ENCODE measurements at places on chromosomes 1 and 21.

DNA sequence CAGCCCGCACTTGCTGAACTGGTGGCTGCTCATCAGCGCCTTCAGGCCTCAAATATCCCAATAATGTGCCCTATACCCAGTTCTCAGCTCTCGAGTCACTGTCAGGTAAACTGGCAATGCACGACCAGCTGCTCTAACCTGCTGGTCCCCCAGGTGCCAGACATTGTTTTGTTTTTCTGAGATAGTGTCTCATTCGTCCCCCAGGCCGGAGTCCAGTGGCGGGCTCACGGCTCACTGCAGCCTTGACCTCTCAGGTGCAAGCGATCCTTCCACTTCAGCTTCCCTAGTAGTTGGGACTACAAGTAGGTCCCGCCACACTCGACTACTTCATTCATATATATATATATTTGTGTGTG, 1.0 kb upstream of the NADK start:
- no peak for DNase-seq

DNA sequence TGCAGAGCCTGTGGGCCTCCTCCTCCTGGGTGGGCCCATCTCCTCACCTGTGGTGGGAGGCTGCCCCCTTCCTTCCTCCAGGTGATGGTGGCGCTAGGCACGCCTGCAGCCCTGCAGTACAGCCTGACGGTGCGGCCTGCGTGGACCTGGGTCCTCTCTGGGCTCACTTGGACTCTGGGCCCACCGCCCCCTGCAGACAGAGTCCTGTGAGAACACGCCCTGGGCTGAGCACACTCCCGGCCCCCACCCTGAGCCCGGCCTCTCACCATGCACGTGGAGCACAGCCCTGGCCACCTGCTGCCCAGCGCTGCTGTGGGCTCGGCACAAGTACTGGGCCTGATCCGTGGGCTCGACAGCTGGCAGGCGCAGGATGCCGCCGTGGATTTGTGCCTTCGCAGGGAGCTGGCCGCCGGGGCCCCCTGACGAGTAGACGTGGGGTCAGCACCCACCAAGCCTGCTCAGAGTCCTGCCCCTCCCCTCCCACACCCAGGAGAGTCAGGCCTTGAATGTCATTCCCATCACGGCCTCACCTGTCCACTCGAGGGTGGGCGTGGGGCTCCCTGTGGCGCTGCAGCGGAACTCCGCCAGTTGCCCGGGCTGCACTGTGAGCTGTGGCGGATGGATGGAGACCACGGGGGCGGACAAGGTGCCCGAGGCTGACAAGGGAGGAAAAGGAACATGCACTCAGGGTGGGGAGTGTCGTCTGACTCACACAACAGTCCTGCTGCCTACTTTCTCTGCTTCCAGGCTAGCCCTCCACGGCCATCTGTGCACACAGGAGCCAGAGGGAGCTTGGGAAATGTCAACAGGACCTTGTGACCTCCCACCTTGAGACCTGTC, 43.4 kb downstream of the LDLRAD2 start:
- no peak for DNase-seq

GRCh38 chr1:183000167-183000962, 22.9 kb upstream of the LAMC1 start:
- DNase-seq: no peak

DNA sequence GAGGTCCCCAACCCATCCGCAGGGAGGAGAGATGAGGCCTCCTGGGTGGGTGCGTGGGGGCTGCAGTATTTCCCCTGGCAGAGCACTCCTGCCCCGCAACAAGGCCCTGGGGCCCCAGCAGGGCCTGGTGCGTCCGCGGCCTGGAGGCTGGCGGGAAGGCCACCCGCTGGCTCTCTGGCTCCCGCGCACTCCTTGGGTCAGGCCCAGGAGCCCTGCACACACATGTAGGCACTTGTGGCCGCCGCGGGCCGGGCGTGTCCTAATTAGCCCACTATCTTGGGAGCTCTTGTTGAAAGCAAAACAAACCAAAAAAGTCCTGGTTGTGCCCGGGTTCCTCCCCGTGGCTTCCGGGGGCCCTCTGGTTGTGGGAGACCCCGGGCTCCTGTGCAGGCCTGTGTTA, 49.7 kb upstream of the CCDC27 start:
- DNase-seq: no peak

DNA sequence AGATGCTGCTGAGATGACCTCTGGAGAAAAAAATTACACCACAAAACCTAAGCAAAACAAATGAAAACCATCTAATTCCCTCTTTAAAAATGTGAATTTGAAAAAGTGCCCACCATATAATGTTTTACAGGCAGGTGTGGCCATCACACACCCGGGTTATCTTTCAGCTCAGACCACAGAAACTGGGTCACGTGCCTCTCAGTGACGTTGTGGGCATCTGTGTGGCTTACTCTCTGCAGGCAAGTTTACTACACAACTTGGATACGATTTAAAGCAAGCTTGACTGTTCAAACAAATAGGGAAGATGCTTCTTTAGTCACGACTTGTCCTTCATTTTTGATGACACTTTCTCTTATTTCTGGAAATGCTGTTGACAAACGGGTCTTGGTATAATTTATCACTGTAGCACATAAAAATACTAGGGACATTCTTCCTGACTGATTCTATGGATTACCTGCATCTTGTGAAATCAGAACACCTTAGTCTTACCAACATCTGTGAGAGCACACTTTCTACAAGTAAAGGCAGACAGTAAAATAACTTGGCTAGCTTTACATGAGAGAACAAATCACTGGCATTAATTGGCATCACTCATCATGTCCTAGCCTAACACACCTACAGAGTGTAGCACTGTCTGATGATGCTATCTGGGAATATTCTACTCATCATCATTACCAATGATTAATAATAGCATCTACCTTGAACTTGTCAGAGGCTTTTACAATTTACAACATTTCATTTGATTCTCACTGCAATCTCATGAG, 89.3 kb upstream of the EDEM3 start:
- DNase-seq: no peak

DNA sequence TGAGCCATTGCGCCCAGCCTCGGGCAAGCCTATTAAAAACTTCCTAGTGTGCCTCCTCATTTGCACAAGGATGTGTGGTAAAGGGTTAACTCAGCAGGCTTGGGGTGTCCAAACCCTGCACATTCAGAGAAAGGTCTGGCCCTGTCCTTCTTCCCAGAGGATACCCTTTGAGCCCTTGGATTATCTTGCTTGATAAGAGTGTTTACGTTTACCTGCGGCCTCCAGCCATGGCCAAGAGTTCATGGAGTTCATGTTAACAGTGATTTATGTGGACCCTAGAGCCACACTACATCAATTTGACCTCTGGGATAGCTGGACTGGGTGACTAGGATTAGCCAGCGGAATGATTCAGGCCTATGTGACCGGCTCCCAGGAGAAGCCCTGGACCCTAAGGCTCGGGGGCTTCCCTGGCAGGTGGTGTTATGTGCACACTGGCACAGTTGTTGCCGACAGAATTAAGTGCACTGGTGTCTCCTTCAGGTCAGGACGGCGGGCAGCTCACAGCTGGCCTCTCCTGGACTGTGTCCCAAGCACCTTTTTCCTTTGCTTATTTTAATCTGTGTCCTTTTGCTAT, 7.7 kb upstream of the TCP10L start:
- no peak for DNase-seq

DNA sequence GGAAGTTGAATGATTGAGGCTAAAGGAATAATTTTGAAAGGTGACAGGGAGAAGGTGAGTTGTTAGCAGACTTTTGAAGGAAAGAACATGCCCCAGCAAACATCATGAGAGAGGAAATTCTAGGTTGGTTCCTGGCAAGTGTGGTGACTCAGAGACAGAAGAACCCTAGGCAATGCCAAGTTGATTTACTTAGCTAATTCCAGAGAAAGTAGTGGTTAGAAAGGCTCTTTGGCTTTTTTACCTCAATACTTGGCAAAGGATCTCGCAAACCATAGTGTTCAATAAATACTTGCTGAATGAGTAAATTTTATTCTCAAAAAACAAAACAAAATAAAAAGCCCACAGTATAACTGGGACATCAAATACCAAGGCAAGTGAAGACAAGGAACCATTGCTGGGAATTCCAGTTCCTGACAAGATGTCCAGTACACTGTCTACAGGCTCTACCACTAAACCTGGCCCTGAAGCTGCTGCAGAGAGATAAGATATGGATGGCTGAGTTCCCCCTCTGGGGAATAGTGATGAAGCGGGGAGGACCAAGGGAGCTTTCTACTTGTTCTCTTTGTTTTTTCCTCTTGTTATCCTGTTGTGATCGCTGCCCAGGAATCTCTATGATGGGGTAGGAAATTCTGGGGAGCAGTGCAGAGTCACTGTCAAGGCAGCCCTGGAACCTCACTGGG, 48.2 kb downstream of the IL12RB2 start:
- no peak for DNase-seq

- DNase-seq: peak; percentile 7
Observed at GRCh38 chr1:150621497-150622302, 7.7 kb downstream of the ENSA start.

- DNase-seq: no peak
Observed at GRCh38 chr1:204331275-204331674, 28.5 kb downstream of the PLEKHA6 start.

- DNase-seq: no peak
Observed at GRCh38 chr1:116345843-116346242, 27.2 kb upstream of the ATP1A1 start.

DNA sequence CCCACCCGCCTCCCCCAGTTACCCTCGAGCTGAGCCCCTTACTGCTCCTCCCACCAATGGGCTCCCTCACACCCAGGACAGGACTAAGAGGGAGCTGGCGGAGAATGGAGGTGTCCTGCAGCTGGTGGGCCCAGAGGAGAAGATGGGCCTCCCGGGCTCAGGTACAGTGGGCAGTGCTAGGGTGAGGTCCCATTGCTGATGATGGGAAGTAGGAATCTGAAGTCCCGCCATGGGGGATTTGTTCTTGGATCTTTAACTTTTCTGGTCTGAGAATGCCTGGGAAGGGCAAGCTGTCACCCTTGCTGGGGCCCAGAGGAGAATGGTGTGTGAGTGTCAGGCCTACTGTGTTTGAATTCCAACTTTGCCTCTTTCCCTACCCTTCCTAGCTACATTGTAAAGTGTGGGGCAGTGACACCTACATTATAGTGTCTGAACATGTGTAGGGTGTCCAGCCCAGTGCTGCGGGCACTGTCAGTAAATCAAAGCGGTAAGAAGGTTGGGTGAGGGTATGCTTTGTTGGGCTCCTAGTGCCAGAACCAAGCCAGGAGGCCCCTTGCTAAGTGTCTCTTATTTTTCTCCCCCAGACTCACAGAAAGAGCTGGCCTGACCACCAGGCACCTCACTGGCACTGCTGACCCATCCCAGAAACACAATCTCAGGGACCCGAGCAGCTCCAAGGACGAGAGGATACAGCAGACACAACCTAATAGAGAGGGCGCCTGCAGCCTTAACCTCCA, 44.7 kb downstream of the YARS1 start:
- DNase-seq: no peak

DNA sequence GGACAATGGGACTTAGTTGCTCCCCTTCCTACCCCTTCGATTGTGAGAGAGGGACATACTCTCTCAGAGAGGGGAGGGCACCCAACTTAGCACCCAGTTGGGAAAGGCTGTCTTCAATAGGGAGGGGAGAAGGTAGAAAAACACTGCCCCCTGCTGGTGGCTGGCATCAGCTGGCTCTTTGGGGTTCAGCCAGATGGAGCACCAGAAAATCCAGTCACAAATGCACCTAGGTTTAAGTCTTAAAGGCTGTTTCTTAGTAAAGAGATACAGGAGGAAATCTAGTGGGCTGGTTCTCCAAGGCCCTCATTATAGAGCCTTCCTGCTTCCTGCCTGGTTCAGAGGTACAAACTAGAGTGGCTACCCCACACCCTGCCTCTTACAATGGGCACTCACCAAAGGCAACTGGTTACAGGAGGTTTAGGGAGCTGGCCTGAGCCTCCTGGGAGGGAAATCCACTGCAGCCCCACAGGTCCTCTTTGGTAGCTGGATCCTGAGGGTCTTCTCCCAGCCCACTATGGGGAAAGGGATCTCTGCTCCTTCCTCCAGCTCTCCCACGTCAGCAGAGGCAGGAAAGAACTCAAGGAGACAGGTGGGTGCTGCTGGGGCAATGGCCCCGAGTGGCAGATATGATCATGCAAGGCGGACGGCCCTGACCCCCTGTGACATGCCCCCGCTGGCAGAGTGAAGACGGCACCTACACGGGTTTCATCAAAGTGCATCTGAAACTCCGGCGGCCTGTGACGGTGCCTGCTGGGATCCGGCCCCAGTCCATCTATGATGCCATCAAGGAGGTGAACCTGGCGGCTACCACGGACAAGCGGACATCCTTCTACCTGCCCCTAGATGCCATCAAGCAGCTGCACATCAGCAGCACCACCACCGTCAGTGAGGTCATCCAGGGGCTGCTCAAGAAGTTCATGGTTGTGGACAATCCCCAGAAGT, 28.3 kb downstream of the EIF2D start:
- no peak for DNase-seq

- no peak for DNase-seq
Observed at GRCh38 chr1:97204468-97204867, 482.9 kb downstream of the PTBP2 start.

- no peak for DNase-seq
Observed at GRCh38 chr1:27689423-27690173, 17.6 kb upstream of the IFI6 start.
